ENCODE measurements at places on chromosomes 13 and 19. TPM values are rescaled to one million over a fixed set of nuclear protein-coding genes. Genes with fewer than 3 reads are reported as not detected.

SPACA4 gene
- not detected for total RNA-seq

S1PR4 gene
- 0.20 TPM for total RNA-seq

PPM1N gene
- total RNA-seq = 0.96 TPM

ZNF135 gene
- 7.8 TPM for total RNA-seq

KLK4 gene
- total RNA-seq = not detected

OR10H1 gene
- not detected for total RNA-seq

ADGRE1 gene
- total RNA-seq = not detected

SLC17A7 gene
- 1.3 TPM for total RNA-seq

KISS1R gene
- not detected for total RNA-seq

UBE2L5 gene
- not detected for total RNA-seq

ZNF547 gene
- 4.8 TPM for total RNA-seq

ZBTB32 gene
- 0.31 TPM for total RNA-seq

DNA sequence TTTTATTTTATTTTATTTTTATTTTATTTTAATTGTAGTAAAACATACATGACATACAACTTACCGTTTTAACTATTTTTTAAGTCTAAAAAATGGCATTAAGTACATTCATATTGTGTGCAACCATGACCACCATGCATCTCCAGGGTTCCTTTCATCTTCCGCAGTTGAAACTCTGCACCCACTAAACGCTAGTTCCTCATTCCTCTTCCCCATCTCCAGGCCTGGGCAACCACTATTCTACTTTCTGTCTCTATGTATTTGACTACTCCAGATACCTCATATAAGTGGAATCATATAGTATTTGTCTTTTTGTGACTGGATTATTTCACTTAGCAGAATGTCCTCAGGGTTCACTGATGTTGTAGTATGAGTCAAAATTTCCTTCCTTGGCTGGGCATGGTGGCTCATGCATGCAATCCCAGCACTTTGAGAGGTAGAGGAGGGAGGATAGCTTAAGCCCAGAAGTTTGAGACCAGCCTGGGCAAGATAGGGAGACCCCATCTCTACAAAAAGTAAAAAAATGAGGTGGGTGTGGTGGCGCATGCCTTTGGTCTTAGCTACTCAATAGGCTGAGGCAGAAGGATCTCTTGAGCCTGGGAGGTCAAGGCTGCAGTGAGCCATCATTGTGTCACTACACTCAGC lies 55.7 kb upstream of the ZNF507 start:
- ATAC-seq = no peak

GRCh38 chr13:34189946-34190345 lies 372.0 kb downstream of the RFC3 start:
- no peak for ATAC-seq

DNA sequence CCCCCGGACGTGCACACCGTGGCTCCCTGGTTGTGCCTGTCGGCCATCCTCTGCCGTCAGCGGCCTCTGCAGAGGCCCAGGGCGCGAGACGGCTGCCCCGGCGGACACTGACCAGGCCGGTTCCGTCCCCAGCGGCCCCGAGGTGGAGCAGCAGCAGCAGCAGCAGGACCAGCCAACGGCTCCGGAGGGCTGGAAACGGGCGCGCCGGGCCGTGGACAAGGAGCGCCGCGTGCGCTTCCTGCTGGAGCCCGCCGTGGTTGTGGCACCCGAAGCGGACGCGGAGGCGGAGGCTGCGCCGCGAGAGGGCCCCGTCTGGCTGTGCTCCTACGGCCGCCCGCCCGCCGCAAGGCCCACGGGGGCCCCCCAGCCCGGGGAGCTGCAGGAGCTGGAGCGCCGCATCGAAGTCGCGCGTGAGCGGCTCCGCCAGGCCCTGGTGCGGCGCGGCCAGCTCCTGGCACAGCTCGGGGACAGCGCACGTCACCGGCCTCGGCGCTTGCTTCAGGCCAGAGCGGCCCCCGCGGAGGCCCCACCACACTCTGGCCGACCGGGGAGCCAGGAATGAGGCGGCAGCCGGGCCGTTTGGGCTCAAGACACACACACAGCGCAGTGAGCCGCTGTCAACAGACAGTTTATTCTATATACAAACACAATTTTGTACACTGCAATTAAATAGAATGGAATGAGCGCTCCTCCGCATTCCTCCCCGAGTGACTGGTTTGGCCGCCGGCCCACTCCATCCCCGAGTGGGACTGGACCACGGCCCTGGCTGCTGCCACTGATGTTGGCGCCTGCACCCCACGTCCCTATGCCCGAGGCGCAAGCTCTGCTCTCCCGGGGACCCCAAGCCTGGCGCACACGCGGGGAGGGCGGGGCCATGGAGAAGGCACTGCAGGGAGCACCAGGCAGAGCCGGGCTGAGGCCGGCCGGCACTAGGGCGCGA lies 9.1 kb downstream of the GRIN3B start:
- no peak for ATAC-seq

- no peak for ATAC-seq
These were observed 15.5 kb downstream of the APLP1 start for GRCh38 chr19:35883882-35884281.

GRCh38 chr13:101383595-101383994 lies 32.7 kb downstream of the NALCN start:
- no peak for ATAC-seq

DNA sequence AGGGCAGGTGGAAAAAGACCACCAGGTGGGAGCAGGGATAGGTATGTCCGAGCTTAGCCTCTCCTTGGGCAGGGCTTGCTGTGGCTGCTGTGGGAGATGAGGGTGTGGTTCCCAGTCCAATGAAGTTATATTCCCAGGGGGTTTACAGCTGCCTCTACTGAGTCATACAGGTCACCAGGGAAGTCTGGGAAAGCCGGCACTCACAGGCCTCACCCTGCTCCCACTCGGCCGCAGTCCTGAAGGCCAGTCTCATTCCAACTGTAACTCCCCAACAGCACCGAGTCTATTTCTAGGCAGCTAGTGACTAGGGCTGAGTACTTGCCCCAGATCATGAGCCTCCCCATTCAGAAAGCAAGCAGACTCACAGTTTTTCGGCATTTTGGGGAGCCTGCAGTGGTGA lies 77.1 kb downstream of the FNDC3A start:
- ATAC-seq = no peak

DNA sequence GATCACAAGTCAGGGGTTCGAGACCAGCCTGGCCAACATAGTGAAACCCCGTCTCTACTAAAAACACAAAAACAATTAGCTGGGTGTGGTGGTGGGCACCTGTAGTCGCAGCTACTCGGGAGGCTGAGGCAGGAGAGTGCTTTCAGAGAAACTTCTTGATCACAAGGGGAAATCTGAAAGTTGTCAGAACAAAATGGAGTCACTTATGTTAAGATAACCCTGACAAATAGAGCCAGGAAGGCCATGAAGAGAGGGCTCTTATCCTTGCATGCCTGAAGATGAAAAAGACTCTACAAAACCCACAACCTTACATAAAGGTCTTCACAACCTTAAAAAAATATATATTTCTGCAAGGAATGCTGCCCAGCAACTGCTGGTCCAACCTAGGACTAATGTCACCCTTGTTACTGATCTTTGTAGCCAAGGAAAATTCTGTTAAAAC lies 1.2 kb downstream of the CARD8 start:
- ATAC-seq = no peak

GRCh38 chr19:50972795-50973376 lies 3.5 kb upstream of the KLK6 start:
- ATAC-seq = no peak

GRCh38 chr19:18284712-18285360 lies 3.4 kb upstream of the JUND start:
- no peak for ATAC-seq

- ATAC-seq = no peak
These were observed 2.4 kb downstream of the SHANK1 start for GRCh38 chr19:50717026-50717723.

DNA sequence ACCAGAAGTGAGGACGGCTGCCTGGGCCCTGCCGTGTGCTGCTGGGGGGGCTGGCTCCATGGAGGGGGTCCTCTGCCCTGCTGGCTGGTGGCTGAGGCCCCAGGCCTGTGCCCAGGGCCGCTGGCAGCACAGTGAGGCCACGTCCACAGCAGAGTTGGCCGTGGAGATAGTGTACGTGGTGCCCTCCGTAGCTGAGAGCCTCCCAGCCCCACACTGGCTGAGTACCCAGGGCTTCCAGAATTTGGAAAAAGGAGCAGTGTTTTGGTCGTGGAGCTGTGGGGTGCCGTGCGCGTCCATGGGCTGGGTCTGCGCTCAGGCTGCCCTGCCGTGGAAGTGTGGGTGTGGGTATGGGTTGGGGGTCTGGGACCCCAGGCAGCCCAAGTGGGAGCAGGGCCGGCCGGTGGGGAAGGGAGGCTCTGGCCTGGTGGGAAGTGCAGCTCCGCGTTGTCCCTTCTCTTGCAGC lies 5.9 kb downstream of the PTBP1 start:
- no peak for ATAC-seq

DNA sequence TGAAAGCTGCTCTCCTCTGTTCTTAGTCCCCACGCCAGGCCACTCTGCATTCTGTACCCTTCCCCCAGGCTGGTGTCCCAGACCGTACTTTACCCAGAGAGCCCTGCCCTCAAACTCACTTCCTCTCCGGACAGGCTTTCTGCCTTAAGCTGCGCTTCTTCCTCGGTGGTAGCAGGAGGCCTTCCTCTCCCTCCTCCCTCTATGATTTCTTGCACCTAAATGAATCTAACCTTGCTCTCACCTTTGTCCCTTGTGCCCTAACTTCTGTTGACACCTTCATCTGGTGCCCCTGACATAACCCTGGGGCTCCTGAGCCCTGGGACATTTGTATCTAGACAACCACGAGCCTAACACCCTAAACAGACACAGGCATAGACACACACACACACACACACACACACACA lies 29.6 kb upstream of the CEACAM21 start:
- ATAC-seq = no peak

- peak; percentile 61 for ATAC-seq
These were observed 50.6 kb downstream of the DPF1 start for GRCh38 chr19:38173291-38174041.

DNA sequence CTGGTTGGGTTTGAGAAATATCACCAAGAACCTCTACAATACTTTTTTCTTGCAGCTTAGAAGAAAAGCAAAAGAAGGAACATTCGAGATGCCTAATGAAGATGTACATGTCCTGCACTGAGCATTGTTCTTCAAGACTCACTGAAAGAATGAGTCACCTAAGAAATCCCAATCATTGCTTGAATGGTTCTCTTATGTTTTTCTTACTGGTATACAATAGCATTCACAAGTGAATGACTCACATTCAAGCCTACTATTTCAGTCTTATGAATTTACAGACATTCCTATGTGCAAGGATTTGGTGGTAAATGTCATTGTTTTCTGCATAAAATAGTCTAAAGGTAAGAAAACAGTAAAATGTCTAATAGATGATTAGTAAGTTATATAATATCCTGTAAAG lies 594.6 kb downstream of the PCDH9 start:
- no peak for ATAC-seq

DNA sequence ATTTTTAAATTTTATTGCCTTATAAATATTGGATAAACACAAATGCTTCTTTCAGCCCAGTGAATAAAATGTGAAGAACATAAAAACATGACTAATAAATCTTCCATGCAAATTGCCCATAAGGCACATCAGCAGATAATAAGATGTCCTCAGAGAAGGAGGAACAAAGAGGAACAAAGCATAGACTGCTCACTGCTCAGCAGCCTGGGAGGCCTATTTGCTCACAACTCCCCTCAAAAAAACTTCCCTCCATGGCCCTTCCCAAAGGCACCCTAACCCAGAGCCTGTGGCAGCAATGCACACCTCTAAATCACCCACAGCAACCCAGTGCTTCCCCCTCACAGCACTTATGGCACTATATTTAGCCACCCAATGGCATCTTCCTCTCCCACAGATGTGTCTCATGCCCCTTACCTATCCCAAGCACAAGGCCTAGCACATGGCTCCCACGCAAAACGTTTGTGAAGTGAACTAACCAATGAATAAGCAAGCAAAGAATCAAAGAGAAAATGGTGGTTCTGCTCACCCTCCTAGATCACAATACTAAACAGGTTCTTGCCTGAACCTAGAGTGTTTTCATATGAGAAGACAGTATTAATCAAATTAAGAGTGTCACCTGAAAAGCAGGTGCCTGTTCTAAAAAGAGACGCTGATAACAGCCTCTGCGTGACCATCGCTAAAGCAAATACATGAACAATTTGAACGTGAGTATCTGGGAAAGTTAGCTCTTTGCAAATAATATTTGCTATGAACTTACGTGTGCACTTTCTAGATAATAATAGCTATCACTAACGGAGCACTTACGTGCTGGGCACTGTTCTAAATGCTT lies 96.9 kb downstream of the TBC1D4 start:
- ATAC-seq = no peak

DNA sequence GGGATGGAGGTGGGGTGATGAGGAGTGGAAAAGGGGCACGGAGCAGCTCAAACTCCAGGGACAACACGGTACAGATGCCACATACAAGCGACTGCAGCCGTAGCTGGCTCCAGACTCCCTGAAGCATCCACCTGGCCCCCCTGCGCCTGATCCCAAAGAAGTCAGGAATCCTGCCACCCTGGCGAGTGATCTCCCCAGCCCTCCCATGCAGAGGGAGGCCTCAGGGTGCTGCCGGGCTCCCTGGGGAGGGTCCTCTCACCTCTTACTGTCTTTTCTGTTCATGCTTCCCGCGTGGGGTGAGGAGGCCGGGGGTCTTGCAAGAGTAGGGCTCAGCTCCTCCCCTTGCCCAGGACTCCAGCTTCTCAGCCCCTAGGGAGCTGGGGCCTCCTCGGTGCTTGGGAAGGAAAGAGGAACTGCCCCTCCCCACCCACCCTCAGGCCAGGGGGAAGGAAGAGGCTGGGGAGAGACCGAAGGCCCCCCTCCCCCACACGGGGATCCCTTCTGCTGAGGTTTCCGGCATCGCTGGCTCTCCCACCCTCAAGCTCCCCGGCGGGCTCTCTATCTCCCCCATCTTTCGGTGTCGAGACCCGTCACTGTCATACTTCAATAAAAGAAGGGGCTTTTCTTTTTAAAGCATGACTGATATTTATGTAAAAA lies at the start of gene RASGRP4:
TSS of gene RASGRP4 (minus strand) at position 410 of the 657 bp plus-strand sequence. CDS start at position 282, 128 bp downstream.
- no peak for ATAC-seq

GRCh38 chr13:31122143-31122542 lies 39.6 kb downstream of the HSPH1 start:
- no peak for ATAC-seq

GRCh38 chr13:86155756-86156155 lies 356.5 kb upstream of the SLITRK6 start:
- ATAC-seq = no peak

- no peak for ATAC-seq
These were observed 80.1 kb downstream of the ZNF486 start for GRCh38 chr19:20247016-20247683.

DNA sequence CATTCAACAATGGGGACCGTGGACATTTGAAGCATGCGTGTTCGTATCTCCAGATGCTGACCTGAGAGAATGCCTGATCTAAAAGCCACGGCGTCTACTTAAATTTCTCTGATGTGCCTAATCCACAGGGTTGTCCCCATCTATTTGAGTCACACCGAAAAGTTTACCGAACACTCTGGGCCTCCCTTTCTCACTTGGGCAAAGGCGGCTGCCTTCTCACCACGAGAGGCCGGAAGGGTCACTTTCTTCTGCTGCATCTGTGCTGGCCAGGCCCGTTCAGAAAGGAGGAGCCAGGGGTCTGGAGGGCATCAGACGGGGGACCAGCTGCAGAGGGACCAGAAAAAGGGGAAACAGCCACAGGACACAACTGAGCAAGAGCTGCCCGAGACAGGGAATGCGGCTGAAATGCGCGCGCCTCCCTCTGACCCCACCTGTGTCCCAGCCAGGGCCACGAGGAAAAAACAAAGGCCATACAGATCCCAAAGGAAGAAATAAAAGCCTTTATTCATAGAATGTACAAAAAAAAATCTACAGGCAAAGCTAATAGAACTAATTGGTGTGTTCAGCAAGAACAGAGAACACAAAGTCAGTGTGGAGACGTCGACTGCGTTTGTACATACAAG lies 71.3 kb upstream of the C13orf46 start:
- ATAC-seq = no peak
